ENCODE measurements at places on chromosomes 2 and 18. TPM values are rescaled to one million over a fixed set of nuclear protein-coding genes. Genes with fewer than 3 reads are reported as not detected.

DNA sequence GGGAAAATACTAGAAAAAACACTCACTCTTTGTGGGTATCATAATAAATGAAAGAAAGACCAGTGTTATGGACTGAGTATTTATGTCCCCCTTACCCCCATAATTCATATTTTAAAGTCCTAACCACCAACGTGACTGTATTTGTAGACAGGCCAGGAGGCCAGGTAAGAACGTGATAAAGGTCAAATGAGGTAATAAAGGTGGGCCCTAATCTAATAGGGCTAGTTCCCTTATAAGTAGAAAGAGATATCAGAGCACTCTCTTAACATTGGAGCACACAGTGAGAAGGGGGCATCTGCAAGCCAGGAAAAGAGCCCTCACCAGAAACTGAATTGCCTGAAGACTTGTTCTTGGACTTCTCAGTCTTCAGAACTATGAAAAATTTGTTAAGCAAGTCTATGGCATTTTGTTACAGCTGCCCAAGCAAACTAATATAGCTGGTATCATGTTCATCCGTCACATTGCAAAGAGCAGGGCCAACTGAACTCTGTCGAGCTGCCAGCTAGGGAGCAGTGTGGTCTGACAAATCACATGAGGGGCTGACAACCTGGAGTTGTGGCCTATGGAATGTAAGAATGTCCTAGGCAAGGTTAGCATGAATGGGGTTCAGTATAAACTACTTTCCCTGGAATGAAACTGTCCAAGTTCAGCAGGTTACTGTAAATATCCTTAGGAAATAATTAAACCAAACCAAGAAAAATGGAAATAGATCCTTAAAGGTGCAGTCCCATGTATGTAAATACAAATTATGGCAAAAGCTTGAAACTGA lies 280.9 kb downstream of the ZNF385B start:
- no peaks in the 10 kb centered on the region for H3K4me1 ChIP-seq
- H3K36me3 ChIP-seq: no peaks in the 10 kb centered on the region
- H3K4me3 ChIP-seq: no peak overlapping the region
- no peak overlapping the region for H3K27ac ChIP-seq
- DNase-seq: no peak

The TRIM43 gene
- total RNA-seq: not detected

- H3K4me3 ChIP-seq: no peak overlapping the region
- no peaks in the 10 kb centered on the region for H3K36me3 ChIP-seq
- no peak for DNase-seq
- H3K27ac ChIP-seq: no peak overlapping the region
Observed at GRCh38 chr2:20057268-20057667, 5.8 kb upstream of the LAPTM4A start.

The TUBA3D gene
- not detected for total RNA-seq

GRCh38 chr18:32798209-32798960 lies 25.6 kb upstream of the KLHL14 start:
- H3K4me1 ChIP-seq: no peaks in the 10 kb centered on the region
- no peak for DNase-seq
- no peaks in the 10 kb centered on the region for H3K27me3 ChIP-seq
- peaks cover 2% of the 10 kb centered on the region for H3K36me3 ChIP-seq
- no peak overlapping the region for H3K4me3 ChIP-seq

GRCh38 chr18:77173275-77174030 lies 40.9 kb upstream of the MBP start:
- no peak for DNase-seq
- H3K4me1 ChIP-seq: no peaks in the 10 kb centered on the region
- H3K27me3 ChIP-seq: no peaks in the 10 kb centered on the region
- no peaks in the 10 kb centered on the region for H3K36me3 ChIP-seq
- H3K4me3 ChIP-seq: no peak overlapping the region
- no peak overlapping the region for H3K27ac ChIP-seq

DNA sequence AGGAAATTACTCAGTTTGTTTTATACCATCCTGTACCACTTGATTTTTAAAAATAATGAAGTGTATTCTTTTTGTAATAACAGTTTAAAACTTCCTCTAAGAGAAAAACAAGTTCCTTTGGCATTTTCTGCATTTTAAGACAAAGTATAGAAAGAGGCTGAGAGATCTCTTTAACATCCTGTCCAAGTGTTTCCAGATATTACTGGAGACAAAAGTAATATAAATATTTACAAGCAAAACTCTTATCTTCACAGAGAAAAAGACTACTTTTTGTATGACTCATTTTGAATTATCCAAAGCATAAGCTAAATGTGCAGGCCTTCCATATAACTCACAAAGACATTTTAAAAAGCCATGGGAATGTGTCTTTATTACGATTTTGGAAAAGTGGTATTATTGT lies 221.1 kb downstream of the RDH14 start:
- no peaks in the 10 kb centered on the region for H3K36me3 ChIP-seq
- no peak overlapping the region for H3K27ac ChIP-seq
- DNase-seq: no peak
- H3K4me1 ChIP-seq: no peaks in the 10 kb centered on the region

DNA sequence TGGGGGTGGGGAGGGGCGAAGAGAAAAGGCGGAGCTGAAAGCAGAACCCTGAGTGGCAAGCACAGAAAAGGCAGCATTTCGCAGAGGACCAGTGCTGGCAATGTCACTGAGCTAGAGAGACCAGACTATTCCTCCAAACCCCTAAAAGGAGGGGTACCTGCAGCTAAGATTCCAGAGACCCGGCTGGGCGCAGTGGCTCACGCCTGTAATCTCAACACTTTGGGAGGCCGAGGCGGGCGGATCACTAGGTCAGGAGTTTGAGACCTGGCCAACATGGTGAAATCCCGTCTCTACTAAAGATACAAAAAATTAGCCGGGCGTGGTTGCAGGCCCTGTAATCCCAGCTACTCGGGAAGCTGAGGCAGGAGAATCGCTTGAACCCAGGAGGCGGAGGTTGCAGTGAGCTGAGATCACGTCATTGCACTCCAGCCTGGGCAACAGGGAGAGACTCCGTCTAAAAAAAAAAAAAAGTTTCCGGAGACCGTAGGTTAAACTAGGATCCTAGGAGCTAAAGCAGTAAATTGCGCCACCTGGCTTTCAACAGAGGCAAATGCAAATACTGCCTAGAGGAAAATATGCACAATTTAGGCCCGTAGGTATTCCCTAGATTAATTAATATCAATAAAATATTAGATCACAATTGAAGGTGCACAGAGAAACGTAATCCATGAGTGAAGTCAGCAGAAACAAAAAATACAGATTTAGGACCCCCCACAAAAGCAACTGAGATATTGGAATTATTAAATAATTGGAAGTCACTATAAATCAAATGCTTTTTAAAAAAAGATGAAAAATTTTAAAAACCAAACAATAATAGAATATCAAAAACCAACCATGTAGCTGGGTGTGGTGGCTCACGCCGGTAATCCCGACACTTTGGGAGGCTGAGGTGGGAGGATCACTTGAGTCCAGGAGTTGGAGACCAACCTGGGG lies 4.9 kb downstream of the UCN start:
- peak; percentile 60 for DNase-seq
- peaks cover 6% of the 10 kb centered on the region for H3K4me1 ChIP-seq
- peaks cover 21% of the 10 kb centered on the region for H3K27me3 ChIP-seq
- peak overlapping the region; percentile 60 for H3K27ac ChIP-seq
- H3K4me3 ChIP-seq: peak overlapping the region; percentile 66

DNA sequence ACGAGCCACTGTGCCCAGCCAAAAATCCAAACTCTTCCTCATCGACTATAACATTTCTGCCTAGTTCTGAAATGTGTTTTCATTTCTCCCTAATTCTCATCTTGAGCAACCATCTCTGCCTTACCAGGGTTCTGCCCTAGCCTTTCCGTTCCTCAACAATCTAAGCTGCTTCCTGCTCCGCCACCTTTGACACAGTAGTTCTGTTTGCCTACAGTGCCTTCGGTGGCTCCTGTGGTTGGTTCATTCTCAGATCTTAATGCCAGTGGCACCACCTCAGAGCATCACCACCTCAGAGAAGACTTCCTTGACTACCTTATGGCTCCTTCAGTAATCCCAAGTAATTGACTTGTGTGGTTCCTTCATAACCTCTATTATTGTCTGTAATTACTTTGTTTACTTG lies 3.8 kb downstream of the SOCS6 start:
- DNase-seq: no peak
- no peaks in the 10 kb centered on the region for H3K36me3 ChIP-seq
- H3K4me1 ChIP-seq: peaks cover 13% of the 10 kb centered on the region
- H3K27me3 ChIP-seq: peaks cover 22% of the 10 kb centered on the region
- no peak overlapping the region for H3K4me3 ChIP-seq

The STARD6 gene
- 0.23 TPM for total RNA-seq

DNA sequence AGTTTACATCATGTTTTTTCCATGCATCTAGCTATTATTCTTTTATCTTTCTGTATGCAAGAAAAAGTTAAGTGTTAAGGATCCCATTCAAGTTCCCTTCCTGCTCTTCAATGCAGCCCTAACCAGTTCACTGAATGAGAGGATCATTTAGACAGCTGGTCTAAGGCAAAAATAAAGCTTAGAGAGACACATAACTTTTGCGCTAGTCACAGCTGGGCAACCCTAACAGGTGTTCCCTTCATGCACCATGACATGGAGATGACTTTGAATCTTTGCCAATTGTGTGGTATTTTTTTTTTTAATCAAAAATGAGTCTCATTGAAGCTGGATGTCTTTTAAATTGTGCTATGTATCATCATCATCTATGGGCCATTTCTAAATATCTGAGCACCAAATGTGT lies 393.8 kb upstream of the CYRIA start:
- no peak overlapping the region for H3K4me3 ChIP-seq
- H3K27ac ChIP-seq: no peak overlapping the region
- H3K27me3 ChIP-seq: no peaks in the 10 kb centered on the region
- no peak for DNase-seq
- no peaks in the 10 kb centered on the region for H3K36me3 ChIP-seq

DNA sequence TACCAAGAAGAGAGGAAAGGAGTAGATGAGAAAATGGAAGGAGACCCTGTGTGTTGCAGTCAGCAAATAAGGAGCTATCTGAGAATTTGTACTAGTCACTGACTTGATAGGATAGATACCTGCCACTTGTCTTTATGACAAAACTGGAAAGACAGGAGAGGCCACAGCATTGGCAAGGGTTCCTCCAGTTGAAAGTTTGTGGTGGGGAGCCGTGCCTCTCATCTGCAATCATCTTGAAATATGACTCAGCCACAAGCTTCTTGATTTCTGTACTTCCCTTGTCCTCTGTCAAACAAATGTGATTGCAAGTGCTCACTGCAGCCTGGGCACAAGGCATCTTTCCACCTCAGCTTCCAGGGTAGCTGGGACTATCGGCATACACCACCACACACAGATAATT lies 99.1 kb downstream of the GREB1L start:
- H3K36me3 ChIP-seq: no peaks in the 10 kb centered on the region
- H3K27me3 ChIP-seq: peaks cover 8% of the 10 kb centered on the region
- no peak overlapping the region for H3K27ac ChIP-seq
- H3K4me1 ChIP-seq: no peaks in the 10 kb centered on the region
- H3K4me3 ChIP-seq: no peak overlapping the region
- DNase-seq: no peak

GRCh38 chr2:172179045-172179701 lies 76.5 kb upstream of the DLX2 start:
- H3K4me1 ChIP-seq: peaks cover 11% of the 10 kb centered on the region
- no peak overlapping the region for H3K4me3 ChIP-seq
- H3K27ac ChIP-seq: no peak overlapping the region
- no peaks in the 10 kb centered on the region for H3K36me3 ChIP-seq
- H3K27me3 ChIP-seq: no peaks in the 10 kb centered on the region

- H3K4me1 ChIP-seq: no peaks in the 10 kb centered on the region
- H3K4me3 ChIP-seq: no peak overlapping the region
- H3K27me3 ChIP-seq: no peaks in the 10 kb centered on the region
- no peaks in the 10 kb centered on the region for H3K36me3 ChIP-seq
- no peak for DNase-seq
Observed at GRCh38 chr2:191951376-191951775, 104.5 kb upstream of the CAVIN2 start.

- no peak overlapping the region for H3K4me3 ChIP-seq
- DNase-seq: no peak
- peaks cover 18% of the 10 kb centered on the region for H3K4me1 ChIP-seq
Observed at GRCh38 chr2:231673348-231673770, 35.0 kb upstream of the PTMA start.

GRCh38 chr2:18932853-18933252 lies 343.5 kb upstream of the NT5C1B start:
- H3K4me1 ChIP-seq: no peaks in the 10 kb centered on the region
- H3K36me3 ChIP-seq: no peaks in the 10 kb centered on the region
- no peak overlapping the region for H3K27ac ChIP-seq
- H3K27me3 ChIP-seq: no peaks in the 10 kb centered on the region
- DNase-seq: no peak

DNA sequence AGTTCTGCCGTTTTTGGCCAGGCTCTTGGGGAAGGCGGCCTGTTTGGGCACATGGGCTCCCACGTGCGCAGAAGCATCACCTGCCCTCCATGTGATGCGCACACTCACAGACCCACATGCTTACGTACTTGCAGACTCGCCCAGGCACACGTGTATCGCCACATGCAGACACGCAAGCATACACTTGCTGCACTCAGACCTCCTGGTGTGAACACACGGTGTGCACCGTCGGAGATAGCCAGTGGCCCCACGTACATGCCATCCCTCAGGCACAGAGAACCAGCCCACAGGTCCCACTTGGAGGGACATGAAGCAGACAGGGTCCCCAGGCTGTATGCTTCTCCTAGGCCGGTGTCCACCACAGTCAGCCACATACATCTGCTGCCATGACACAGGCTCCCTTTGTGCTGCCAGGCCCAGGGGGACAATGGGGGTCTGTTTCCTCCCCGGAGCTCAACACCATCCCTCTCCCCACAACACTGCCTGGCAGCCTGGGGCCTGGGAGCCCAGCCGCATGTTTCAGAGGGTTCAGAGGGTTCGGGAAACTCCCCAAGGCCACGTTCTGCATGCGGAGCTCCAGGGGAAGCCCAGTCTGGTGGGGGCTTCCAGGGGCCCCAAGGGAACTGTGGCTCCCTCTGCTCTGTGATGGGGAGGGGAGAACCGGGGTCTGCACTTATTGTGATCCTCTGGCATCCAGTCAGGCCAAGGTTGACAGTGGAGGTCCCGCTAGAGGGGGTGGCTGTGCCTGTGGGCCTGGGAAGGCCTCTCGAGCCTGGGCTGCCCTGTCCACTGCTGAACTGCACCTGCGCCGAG lies 208.1 kb upstream of the HAAO start:
- peaks cover 8% of the 10 kb centered on the region for H3K27me3 ChIP-seq
- no peak for DNase-seq
- no peaks in the 10 kb centered on the region for H3K36me3 ChIP-seq
- H3K27ac ChIP-seq: no peak overlapping the region
- H3K4me3 ChIP-seq: no peak overlapping the region
- no peaks in the 10 kb centered on the region for H3K4me1 ChIP-seq

The TMEM178A gene
- 1.5 TPM for total RNA-seq

- H3K27ac ChIP-seq: no peak overlapping the region
- no peak for DNase-seq
- no peaks in the 10 kb centered on the region for H3K4me1 ChIP-seq
- H3K27me3 ChIP-seq: no peaks in the 10 kb centered on the region
Observed at GRCh38 chr18:27865431-27865830, 311.5 kb downstream of the CDH2 start.
